Suprapubic skin (tissue), 4 donors: ENCODE measurements at places on chromosomes 3 and 15.
A peak's percentile ranks its signal among the peaks of the same experiment; 100 is the strongest.

- DNase-seq: no peak
Measured at GRCh38 chr15:99522288-99522687, 43.5 kb upstream of the MEF2A start.

- no peak for DNase-seq
Measured at GRCh38 chr3:13647298-13648059, 98.6 kb downstream of the FBLN2 start.

- DNase-seq: no peak
Measured at GRCh38 chr3:136835813-136836510, 17.0 kb downstream of the SLC35G2 start.

- peak; percentile 48 for DNase-seq
Measured at GRCh38 chr3:194387276-194387675, 11.8 kb downstream of the GP5 start.

- no peak for DNase-seq
Measured at GRCh38 chr15:98150084-98150483, 189.6 kb downstream of the ARRDC4 start.

DNA sequence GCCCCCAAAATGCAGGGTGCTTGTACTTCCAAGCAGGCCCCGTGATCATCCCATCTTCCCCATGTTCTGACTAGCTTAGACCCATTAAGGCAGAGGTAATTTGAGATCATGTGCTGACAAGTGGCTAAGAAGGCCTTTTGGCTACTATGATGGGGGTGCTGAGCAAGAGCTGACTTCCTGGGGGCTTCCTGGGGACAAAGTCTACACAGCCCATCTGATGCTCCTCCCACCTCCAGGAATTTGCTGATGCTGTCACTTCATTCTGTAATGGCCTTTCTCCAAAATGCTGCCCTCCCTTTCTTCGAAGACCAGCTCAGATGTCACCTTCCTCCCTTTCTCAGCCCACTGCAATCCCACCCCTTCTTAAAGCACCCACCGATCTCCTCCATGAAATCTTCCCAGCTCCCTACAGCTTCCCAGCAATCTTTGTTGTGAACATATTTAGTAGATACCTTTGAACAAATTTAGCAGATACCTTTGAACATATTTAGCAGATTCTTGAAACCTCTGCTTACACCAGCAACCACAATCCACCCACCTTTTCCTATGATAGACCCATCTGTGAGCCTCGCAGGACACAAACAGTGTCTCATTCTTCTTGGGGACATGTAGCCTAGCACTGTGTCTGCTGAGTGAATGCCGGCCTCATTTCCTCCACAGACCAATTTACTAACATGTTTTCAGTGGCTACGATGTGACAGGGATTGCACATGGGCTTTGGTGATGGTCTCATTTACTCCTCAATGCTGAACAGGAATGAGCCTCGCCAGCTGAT is 223.3 kb downstream of the EPHB1 start:
- DNase-seq: no peak

- DNase-seq: no peak
Measured at GRCh38 chr3:46184469-46184868, 23.6 kb downstream of the CCR1 start.

GRCh38 chr3:101203411-101203810 is 117.0 kb downstream of the IMPG2 start:
- no peak for DNase-seq

DNA sequence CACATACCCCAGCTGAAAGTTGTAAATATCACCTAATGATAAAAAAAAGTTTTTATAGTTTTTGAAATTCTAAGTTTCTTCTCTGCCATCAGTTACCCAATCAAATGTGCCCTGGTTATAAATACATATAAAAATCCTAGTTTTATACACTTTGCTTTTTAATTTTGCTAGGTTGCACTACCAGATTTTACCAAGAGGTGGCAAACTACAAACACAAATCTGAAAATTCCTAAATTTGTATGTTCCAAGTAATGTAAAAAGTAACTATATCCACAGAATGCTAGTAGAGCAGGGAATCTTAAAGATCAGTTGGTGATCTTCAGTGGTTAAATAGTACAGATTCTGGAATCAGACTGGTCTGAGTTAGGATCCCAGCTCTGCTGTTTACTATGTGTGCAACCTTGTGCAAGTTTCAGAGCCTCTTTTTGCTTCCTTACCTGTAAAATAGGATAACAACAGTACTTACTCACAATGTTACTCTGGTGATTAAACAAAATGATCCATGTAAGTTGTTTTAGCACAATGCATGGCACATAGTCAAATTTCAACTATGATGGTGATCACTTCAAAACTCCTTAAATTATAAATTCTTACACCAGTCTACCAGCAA is 11.0 kb downstream of the TRPM7 start:
- DNase-seq: no peak

DNA sequence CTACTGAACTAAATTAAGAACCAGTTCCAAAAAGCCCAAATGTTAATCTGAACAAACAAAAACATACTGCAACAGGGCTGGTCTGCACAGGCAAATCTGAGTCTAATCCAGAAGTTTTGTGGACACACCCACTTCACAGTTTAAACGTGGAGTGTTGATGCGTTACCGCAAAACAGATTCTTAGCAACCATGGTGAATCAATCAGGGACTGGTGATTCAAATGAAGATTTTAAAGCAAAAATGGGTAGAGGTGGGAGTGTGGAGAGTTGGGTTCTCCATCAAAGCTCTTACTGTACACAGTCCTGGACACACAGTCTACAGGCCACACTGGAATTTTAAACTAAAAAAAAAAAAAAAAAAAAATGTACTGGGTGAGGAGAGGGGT is 5.2 kb downstream of the ANXA2 start:
- no peak for DNase-seq

GRCh38 chr15:100766243-100767000 is 113.2 kb upstream of the ALDH1A3 start:
- DNase-seq: peak; percentile 70

GRCh38 chr3:110506890-110507289 is 564.7 kb upstream of the NECTIN3 start:
- DNase-seq: no peak

DNA sequence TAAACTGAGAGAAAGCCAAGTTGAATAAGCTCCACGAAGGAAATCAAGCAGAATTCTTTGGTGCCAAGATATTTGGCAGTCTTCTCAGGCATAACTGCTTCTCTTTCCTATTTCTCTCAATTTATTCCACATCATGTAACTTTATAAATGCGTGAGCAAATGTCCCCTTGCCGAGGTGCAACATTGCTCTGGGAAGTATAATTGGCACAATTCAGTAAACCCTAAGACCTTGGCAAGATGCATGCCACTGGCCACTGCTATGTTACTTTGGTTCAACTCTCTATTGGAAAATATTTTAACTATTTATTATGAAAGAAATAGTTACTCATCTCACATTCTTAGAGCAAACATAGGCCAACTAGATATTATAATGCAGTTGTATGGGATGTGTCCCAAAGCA is 170.2 kb downstream of the SUCNR1 start:
- no peak for DNase-seq

- DNase-seq: no peak
Measured at GRCh38 chr3:55089211-55089610, 161.4 kb upstream of the LRTM1 start.

DNA sequence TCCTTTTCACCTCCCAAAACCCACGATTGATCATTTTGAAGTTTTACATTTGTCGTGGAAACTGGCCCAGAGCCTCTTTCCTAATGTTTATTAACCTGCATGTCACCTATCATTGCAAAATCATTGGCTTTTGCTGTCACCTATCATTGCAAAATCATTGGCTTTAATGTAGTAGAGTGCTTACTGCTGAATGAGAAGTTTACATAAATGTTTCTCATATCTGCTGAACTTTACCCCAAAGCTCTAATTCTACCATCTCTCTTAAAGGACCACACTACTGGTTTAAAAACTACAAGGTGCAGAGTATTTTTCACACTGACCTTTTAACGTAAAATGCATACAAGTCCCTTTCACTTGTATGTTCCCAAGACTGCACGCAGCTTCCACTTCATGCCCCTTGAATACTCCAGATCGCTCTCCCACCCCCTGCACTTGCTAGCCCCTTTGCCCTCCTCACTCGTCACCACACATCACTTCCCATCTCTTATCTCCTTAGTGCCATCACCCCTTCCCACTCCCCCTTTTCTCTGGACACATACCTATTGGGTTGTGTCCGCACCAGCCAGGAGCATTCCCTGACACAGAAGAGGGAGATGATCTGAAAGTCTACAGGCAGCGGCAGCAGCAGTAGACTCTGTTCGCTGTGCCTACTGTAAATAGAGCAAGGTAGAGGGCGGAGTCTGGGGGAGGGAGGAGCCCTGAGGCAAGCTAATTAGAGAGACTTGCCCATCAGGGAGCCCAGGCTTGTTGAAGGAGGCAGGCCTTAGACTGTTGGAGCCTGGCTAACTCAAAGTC is 30.2 kb upstream of the ATOSA start:
- no peak for DNase-seq

DNA sequence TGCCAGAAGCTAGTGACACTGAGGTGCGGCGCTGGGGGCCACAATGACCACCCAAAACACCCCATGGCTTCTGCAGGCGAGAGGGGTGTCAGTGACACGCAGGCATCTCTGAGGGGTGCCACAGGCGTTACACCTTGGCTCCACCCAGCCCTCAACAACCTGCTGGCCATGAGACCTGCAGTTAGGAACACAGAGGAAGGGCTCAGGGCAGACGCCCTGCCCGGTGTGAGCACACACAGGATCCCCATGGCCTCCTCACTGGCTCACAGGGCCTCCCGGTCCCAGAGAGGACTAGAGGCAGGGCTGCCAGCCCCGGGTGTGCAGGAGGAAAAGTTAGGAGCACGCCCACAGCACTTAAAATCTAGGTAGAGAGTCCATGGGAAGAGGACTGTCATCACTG is 35.1 kb downstream of the CYFIP1 start:
- DNase-seq: no peak

GRCh38 chr3:169663951-169664820 is 674 bp upstream of the MECOM start:
- no peak for DNase-seq

DNA sequence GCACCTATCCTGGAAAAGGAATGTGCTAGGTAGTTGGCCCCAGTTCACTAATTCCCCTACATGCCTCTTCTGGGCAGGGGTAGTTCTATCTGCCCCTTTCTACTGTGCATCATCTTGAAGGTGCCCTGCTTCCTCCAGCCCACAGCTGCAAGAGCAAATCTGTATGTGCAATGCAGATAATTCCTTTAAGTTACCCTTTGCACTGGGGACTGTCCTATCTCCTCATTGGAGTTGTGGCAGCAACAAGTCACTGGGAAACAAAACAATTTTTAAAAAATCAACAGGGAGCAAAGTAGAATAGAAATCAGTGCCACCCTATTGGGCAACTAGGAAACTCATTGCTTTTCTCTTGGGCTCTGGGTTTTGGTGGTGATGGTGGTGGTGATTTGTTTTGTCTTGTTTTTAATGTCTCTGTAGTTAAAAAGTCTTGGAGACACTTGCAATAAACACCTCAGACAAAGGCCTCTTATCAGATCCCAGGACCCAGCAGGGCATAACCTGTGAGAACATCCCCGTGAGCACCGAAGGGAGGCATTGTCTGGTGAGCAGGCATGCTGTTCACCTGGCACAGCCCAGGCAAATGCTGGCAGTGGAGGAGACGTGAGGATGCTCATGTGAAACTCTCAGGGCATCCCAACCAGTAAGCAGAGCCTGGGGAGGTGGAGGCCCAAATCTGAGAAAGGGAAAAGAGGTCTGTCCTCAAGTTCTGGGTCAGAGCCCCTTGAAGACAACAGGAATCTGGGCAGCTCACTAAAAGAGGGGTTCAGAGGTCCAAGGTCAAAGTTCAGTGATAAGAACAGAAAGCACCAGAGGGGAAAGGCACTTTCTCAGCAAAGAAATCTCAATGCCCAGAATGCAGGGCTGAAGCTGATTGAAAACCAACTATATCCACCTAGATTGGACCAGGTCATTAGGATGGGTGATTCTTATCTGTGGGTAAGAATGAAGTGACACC is 27.9 kb downstream of the C2CD4B start:
- DNase-seq: no peak

DNA sequence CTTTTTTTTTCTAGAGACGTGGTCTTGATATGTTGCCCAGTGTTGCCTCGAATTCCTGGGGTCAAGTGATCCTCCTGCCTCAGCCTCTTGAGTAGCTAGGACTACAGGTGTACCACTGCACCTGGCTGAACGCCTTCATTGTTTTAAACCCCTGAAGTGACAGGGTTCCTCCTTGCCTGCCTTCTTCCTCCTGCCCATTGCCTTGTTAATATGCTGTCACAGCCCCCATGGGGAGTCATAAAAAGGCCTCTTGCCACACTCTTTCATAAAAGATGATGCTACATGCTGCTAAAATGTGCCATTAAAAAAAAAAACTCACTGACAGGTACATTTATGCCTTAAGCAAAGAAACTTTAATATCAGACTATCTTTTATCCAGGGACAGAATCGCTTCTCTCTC is 116.8 kb upstream of the SKOR1 start:
- no peak for DNase-seq

DNA sequence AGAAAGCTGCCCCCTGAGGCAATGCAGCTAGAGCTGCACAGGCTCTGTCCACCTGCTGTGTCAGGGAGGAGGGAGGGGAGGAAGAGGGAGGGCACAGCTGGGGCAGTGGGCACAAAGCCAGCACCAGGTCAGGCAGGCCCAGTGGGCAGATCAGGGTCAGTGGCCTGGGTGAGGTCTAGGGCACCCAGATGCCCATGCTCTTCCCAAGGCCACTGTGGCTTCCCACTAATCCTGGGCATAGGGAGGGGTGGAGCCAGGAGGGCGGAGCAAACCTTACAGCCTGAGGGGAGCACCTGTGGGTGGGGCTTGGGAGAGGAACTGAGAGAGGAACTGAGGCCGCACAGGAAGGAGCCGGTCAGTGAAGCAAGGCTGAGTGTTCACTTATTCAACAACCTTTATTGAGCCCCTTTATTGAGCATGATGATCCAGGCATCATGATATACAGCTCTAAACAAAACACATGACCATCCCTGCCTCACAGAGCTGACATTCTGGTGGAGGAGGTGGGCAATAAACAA is 55.0 kb downstream of the RHCG start:
- no peak for DNase-seq

DNA sequence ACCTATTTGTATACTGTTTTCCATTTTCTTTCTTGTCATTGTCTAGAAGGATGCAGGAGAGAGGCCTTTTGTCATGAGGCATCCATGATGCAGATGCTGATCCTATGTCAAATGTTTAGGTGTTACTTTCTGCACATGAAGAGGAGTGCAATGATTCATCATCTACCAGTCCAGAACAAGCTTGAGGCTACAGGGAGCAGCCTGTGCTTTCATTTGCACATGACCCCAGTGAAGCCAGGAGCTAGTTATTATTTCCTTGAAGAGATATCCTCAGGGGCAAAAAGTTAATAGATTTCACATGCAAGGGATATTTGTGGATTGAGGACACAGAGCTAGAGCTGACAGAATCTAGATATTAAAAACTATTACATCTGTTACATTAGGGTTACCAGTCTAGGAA is 204.4 kb upstream of the TGFBR2 start:
- DNase-seq: no peak

GRCh38 chr15:25178835-25179672 is 224.3 kb downstream of the SNRPN start:
- DNase-seq: peak; percentile 42

DNA sequence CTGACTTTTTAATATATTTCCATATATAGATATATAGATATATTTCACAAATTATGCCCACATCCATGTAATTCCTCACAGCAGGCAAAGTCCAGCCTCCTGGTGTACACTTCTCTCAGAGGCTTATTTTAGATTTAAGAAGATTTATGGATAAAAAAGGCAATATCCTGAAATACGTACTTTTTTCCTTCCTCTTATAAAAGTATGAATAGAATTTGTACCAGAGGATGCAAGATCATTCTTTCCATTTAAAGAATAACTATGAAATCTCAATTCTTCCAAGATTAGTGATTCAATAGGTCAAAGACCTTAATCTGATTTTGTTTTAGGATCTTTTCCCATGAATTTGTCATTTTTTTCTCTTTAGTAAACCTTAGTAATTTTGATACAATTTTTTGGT is 597.9 kb upstream of the TBL1XR1 start:
- no peak for DNase-seq
